ENCODE measurements at places on chromosomes 6 and 20. TPM values are rescaled to one million over a fixed set of nuclear protein-coding genes. Genes with fewer than 3 reads are reported as not detected.
A peak's percentile ranks its signal among the peaks of the same experiment; 100 is the strongest.

GRCh38 chr6:158868890-158869825 is 50.0 kb upstream of the EZR start:
- DNase-seq: peak; percentile 79

DNA sequence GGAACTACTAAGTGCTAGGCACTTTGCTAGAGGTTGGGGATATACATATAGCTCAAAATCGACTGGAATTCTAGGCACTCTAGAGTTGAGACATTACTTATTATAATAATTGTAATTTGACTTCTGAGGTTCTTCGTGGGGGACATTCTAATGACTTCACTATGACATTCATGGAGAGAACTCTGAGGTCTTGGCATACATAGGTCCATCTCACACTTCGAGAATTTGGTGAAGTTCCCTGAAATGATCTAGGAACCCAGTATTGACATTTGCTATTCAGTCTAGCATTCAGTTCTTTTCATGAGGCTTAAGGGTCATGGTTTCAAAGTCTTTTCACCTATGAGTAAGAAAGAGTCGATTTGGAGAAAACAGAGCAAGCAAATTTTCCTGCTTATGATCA is 446.6 kb upstream of the JAG1 start:
- no peak for DNase-seq

GRCh38 chr6:27139756-27140579 is 107.5 kb upstream of the PRSS16 start:
- DNase-seq: no peak

DNA sequence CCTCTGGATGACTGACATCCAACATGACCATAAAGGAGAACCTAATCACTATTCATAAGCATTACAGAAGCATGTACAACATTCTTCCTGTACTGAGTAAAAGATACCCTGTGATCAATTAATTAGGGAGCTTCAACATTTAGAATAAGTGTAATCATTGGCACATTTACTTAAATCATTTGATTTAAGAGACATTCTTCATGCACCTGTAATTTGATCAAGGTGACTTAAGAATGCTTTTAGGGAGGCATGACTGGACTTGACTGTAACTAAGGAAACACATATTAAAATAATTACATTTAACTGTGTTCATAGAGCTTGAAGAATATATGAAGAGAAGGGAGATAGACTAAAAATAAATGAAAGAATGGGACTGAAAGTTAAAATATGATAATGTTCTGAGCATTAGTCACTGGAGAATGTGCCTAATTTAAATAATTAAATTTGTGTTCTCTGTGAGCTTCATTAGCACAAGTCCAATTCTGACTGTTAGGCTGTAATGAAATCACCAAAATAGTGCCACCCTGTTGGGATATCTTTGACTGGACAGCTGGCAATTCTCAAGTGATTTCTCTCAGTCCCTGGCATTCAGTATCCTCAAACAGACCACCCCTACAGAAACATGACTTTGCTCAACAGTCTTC is 295.5 kb upstream of the ADGRB3 start:
- DNase-seq: no peak

GGTLC1 gene
- total RNA-seq: not detected

EPPIN gene
- total RNA-seq: not detected

MAP3K7 gene
- 19.7 TPM for total RNA-seq

DNA sequence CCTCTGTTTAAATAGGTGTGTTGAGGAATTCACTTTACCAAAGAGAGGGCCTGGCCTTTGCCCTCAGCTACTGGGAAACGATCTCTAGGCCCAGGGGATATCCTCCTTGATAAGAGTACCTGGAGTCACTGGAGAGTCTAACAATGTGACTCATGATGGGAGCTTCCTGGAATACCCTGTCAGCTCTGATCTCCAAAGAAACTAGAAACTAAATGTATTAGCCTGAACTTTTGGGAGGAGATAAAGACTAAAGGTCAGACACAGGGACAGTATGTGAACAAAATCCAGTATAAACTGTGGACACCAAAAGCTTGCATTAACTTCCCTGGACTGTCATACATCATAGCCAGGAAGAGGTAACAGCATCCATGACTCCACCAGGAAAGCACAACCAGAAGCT is 148.5 kb downstream of the RNGTT start:
- no peak for DNase-seq

GRCh38 chr20:53445321-53445731 is 148.3 kb downstream of the ZNF217 start:
- no peak for DNase-seq

UNC93A gene
- total RNA-seq: not detected

GRCh38 chr6:4115741-4116140 is 19.6 kb downstream of the ECI2 start:
- no peak for DNase-seq

DNA sequence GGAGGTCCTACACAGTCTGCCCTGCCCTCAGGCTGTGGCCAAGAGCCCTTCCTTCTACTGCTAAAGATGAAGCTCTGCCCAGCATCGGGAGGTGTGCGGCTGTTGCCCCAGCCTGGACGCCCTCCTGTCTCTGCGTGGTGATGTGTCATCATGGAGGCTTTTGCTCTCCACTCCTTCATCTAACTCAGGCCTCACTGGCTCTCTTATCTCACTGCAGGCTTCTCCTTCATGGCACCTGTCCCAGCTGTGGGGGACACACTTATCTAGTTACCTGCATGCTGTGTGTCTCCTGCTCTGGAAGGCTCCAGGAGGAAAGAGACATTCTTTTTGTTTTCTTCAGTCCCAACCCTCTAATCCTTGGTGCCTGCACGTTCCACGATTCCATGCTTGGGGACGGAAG is 89.1 kb downstream of the PSMG4 start:
- DNase-seq: no peak

GRCh38 chr6:91132461-91132860 is 545.6 kb upstream of the MAP3K7 start:
- DNase-seq: no peak

DNA sequence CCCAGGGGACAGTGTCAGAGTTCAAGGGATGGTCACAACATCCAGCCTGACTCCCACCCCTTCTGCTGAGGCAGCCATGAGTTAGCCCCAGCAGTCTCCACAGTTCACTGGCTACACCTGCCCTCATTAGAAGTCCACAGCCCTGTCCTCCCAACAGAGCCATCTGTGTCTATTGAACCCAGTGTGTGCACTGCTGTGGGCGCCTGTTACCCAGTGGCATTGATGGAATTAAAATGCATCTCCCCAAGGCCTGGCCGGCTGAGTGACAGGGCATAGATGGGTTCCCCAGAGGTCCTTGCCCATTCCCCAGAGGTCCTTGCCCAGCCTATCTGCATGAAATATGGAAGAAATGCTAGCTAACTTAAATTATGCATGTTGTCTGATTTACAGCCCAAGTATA is 73.3 kb downstream of the PCSK2 start:
- no peak for DNase-seq

Data from uterus (tissue), 4 donors.